Activated naive CD4-positive, alpha-beta T cell treated with anti-CD3 and anti-CD28 coated beads, Interleukin-2, amount 50 U/mL, for 16 hours (primary cell): ENCODE measurements at places on chromosomes 5 and 9.

- DNase-seq = no peak
These were observed 75.6 kb downstream of the RALGPS1 start for GRCh38 chr9:126989847-126990842.

DNA sequence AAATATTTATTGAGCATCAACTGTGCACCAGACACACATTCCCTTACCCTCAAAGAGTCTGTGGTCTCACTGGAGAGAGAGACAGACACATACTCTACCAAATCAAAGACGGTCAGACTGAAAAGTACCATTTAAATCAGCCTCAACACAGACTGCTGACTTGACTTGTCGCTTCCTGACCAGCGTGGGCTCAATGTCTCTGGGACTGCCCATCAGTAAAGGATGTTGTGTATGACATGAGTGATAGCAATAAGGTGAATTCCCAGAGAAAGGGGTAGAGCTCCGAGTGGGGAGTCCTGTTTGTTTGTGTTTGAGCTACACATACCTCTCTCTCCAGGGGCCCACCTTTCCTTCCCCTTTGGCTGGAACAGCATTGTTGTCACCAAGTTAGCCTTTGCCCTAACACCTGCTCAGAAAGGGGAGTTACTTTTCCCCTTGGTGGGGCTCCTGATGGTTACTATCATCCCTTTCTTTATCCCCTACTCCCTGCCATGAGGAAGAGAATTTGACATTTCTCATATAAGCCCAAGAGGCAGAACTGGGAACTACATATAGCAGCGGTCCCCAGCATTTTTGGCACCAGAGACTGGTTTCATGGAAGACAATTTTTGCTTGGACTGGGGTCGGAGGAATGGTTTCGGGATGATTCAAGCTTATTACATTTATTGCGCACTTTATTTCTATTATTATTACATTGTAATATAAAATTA lies 33.9 kb downstream of the NR4A3 start:
- DNase-seq = no peak

DNA sequence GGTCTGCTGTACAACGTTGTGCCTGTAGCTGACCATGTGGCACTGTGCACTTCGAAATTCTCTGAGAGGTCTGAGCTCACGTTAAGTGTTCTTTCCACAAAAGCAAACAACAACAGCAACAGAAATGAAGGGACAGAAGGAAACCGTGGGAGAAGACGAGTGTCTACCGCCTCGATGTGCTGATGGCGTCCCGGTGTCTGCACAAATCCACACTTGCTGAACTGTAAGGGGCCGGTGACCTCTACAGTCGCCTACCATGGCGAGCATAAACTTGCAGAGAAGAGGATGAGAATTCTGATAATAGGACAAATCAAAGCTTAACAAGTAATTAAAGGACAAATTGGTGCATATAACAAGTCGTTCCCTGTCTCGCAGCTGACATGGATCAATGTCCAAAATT lies 114.0 kb downstream of the ADAMTS2 start:
- no peak for DNase-seq

- DNase-seq = no peak
These were observed 78.9 kb downstream of the ALDH7A1 start for GRCh38 chr5:126516133-126516532.

- no peak for DNase-seq
These were observed 45.2 kb downstream of the HSD17B3 start for GRCh38 chr9:96256800-96257199.

DNA sequence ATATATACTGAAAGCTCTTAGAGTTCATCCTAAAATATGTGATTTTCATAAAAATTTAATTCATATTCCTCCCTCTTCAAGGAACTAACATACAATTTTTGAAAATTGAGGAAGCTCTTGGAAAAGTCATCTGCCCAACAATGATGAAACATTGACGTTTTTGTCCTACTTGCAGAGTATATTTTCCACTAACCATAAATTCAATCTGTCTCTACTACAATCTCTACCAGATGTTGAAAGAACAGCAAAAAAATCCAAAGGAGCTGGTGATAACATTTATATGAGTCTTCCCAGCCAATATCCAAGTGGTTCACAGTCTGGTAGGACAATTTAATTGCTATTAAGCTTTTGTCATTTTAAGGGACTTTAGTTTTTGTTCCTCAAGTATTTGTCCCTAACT lies 81.1 kb upstream of the NR3C1 start:
- no peak for DNase-seq

DNA sequence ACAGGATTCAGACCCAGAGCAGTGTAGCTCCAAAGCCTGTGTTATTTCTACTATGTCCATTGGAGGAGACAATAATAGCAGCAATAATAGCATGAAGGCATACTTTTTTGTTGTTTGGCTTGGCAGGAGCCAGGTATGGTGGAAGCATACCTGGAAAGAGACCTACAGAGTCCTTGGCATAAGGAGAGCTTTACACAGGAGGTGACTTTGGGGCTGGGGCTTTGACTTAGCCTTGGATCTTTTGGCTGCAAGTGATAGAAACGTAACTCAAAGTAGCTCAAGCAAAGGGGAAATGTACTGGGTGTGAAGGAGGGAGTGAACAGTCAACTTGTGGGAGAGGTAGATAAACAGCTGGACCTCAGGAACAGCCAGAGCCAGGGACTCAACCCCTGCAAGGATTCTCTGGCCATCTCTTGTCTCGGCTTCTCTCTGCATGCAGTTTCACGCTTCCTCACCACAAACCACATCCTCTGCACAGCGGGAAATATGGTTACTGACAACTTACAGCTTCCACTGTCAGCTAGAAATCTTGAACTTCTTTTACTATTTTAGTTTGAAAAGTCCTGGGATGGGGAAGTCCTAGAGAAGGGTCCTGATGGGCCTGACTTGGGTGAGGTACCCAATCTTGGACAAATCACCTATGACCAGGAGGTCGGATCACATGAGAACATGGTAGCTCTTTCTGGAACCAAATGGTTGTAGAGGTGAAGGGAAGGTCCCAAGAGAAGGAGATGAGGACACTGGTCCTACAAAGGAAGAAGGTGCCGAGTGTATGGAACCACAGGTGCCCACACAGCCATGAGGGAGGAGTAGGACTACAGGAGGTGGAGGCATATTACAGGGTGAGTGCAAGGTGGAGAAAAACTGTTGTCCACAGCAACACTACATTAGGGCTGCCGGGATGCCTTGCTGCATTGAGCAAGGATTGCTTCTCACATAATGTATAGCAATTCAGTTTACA lies 47.0 kb upstream of the TGFBR1 start:
- DNase-seq = peak; percentile 47
